ENCODE measurements at places on chromosomes 1 and 21.

- no peak for DNase-seq
Observed at GRCh38 chr1:192170196-192170984, 12.1 kb downstream of the RGS18 start.

- no peak for DNase-seq
Observed at GRCh38 chr1:25111706-25112105, 120.6 kb downstream of the SYF2 start.

- no peak for DNase-seq
Observed at GRCh38 chr1:92638498-92638897, 146.4 kb downstream of the EVI5 start.

DNA sequence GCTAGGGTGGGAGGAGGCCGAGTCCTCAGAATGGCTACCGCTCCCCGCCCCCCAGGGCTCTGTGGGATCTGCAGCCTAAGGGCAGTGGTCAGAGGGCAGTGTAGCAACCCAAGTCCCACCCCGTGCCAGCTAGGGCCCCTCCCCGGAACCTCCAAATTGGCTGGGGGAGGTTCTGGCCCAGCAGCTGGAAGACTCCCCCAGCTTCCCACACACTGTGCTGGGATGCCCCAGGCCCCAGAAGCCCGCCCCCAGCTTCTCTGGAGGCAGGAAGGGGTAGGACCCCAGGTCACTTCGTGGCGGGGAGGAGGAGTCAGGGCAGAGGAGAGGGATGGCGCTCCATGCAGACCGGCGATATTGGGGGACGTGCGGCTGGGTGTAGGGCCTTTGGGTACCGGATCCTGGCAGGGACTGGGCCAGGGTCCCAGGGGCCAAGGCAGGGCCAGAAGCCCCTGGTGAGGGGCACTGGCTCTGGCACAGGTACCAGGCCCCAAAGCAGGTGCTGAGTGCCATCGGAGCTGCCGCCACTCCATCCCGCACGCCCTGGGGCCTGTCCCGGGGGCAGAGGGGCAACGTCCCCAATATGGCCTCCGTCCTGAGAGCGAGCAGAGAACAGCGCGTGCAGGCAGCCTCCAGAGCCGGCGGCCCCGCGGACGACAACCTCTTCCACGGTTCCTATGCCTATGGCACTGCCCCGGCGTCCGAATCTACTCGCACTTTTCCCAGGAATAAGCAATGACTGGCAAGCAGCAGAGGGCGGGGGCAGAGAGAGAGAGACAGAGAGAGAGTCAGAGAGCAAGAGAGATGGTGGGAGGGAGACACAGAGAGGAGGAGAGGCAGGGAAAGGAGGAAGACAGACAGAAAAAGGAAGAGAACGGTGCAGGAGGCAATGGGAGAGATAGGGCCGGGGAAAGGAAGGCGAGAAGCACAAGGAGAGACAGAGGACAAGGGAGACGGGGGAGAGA is 65.7 kb downstream of the RAP1GAP start:
- no peak for DNase-seq

- no peak for DNase-seq
Observed at GRCh38 chr21:34363733-34364132, at the start of gene KCNE2. Gene KCNE2, plus strand, starts transcription at chr21:34364006. Its CDS starts 6,473 bp downstream, at chr21:34370479.

- DNase-seq: no peak
Observed at GRCh38 chr1:192713921-192714320, 78.0 kb downstream of the RGS13 start.

DNA sequence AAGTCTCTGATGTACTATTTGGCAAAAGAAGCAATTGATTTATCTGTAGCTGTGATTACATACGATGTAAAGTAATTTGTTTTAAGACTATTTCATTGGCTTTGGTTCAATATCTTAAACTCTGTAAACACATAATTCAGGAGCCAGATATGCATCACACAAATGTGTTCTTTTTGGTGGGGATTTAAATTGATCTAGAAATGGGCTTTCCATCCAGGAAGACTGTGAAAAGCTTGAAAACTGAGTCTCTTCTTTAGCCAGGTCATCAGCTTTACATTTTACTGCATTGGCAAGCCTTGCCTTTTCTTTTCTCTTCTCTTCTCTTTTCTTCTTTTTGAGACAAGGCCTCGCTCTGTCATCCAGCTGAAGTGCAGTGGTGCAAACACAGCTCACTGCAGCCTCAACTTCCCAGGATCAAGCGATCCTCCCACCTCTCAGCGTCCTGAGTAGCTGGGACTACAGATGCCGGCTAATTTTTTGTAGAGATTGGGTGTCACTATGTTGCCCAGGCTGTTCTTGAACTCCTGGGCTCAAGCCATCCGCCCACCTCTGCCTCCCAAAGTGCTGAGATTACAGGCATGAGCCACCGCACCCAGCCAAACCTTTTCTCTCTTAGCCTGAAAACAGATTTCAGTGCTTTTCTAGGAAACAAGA is 1.4 kb downstream of the RCAN3 start:
- no peak for DNase-seq
